ENCODE measurements at places on chromosomes 3 and 15. TPM values are rescaled to one million over a fixed set of nuclear protein-coding genes. Genes with fewer than 3 reads are reported as not detected.

DNA sequence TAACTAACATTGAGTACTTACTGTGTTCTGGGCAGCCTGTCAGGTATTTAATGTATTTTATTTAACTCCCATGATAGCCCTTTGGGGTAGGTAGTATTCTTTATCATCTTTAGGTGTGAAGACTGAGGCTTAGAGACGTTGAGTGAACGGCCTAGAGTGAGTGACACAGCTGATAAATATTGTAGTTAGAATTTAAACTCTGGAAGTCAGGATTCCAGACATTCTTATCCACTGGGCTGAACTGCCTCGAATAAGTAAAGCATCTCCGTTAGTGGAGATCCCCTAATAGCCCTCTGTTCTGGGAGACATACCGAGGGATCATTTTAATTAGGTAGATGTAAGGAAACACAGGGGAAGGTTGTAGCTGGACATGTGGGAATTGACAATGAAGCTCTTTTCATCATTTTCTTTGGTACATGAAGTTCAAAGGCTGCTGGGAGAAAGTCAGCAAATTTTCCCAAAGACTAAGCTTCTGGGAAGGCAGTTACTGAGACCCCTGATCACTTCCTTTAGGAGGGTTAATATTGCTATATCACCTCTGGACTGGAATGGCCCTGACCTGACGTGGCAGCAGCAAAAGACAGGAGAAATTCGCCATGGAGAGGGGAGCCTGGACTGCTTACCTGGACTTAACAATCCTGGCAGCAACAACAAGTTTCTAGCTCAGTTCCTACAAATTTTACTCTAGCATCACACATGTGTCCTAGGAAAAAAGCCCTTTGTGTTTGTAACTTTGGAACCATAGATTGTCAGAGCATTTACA lies 11.7 kb upstream of the PDCD6IP start:
- H3K27ac ChIP-seq, result no peak overlapping the region
- DNase-seq, result no peak
- peak overlapping the region; percentile 80 for H3K4me3 ChIP-seq
- no peaks in the 10 kb centered on the region for H3K27me3 ChIP-seq
- no peaks in the 10 kb centered on the region for H3K36me3 ChIP-seq

GOLGA8T gene
- not detected for total RNA-seq

GRCh38 chr3:187839422-187839821 lies 94.2 kb upstream of the BCL6 start:
- no peaks in the 10 kb centered on the region for H3K4me1 ChIP-seq
- peaks cover 11% of the 10 kb centered on the region for H3K36me3 ChIP-seq
- no peak for DNase-seq
- H3K27me3 ChIP-seq, result peaks cover 1% of the 10 kb centered on the region

DNA sequence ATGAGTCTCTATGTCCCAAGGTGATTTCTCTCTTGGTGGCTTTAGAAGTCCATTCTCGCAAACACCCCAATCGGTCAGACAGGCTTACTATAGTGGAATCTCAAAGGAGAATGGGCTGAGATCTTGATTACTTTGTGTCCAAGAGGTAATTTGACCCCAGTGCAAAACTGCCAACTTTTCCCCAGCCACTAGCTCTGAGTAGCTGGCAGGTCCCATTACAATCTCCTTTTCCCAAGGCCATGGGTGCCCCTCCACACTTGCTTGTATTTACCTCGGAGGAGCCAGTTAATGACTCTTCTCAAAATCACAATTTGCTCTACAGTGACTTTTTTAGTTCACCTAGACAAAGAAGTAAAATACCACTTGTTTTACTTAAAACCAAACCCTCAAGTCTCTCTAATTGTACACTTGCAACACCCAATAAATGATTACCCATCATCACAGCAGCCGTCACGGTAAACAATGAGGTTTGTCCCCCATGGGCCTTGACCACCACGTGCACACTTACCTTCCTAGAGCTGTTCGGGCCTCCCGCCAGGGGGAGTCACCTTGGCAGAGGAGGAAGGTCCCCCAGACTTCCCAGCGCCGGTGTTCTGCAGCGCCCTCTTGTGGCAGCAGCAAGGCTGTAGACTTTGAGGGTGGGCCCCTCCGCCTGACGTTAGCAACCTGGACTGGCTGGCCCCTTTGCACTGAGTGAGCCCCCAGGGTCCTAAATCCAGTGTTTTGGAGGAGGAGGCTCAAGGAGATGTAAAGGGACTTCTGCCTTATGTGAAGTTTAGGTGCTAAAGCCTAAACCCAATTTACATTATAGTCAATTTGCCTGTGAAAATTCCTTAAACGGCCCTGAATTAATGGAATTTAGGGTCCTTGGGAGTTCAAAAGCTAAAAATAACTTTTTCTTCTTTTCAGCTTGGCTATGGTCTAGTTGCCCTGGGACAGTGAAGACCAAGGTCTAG lies 18.7 kb upstream of the HDAC11 start:
- H3K27ac ChIP-seq, result no peak overlapping the region
- H3K27me3 ChIP-seq, result peaks cover 3% of the 10 kb centered on the region
- DNase-seq, result peak; percentile 88
- no peaks in the 10 kb centered on the region for H3K36me3 ChIP-seq
- no peak overlapping the region for H3K4me3 ChIP-seq

DNA sequence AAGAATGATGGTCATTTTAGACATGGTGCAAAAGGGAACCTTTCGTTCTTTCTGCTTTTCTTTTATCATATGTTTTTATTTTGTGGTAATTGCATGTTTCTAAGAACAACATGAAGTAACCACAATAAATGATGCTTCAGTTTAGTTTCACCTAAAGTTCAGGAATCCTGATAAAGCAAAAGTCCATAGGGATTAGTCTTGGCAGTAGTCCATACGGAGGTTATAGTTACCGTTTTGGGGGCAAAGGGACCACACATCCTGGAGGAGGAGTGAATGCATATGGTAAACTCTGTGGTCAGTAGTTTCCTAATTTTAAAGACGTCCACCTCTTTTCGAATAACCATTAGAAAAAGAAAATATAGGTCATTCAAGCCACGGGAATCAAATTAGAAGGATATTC lies 141.5 kb downstream of the MCTP2 start:
- no peak overlapping the region for H3K4me3 ChIP-seq
- no peak for DNase-seq
- no peaks in the 10 kb centered on the region for H3K36me3 ChIP-seq
- H3K27me3 ChIP-seq, result no peaks in the 10 kb centered on the region

TMEM158 gene
- total RNA-seq, result 7.8 TPM

DNA sequence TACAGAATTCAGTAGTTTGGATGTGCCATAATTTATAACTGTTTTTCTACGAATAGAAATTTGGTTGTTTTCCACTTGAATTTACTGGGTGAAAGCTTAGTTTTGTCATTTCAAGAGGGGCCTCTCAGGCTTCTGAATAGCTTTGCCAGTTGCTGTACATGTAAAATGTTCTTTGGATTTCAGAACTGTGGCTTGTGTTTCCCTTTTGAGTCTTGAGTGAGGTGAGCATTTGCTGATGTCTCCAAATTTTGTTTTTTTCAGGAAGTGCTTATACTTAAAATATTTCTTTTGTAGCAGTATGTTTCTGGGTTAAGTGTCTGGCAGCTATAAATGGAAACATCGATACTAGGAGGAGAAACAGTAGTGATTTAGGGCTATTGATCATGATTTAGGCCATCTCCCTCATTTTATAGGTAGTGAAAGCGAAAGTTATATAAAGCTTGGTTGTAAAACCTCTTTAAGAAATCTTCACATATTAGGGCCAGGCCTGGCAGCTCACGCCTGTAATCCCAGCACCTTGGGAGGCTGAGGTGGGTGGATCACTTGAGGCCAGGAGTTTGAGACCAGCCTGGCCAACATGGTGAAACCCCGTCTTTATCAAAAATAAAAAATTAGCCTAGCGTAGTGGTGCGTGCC lies 9.2 kb upstream of the TRAK1 start:
- no peak overlapping the region for H3K27ac ChIP-seq
- DNase-seq, result no peak
- H3K4me1 ChIP-seq, result peaks cover 59% of the 10 kb centered on the region
- peaks cover 9% of the 10 kb centered on the region for H3K36me3 ChIP-seq

- no peak overlapping the region for H3K27ac ChIP-seq
- no peak for DNase-seq
- peaks cover 5% of the 10 kb centered on the region for H3K4me1 ChIP-seq
- no peaks in the 10 kb centered on the region for H3K27me3 ChIP-seq
- peak overlapping the region; percentile 21 for H3K4me3 ChIP-seq
Observed at GRCh38 chr15:69457304-69458280, 5.0 kb downstream of the RPLP1 start.

DNA sequence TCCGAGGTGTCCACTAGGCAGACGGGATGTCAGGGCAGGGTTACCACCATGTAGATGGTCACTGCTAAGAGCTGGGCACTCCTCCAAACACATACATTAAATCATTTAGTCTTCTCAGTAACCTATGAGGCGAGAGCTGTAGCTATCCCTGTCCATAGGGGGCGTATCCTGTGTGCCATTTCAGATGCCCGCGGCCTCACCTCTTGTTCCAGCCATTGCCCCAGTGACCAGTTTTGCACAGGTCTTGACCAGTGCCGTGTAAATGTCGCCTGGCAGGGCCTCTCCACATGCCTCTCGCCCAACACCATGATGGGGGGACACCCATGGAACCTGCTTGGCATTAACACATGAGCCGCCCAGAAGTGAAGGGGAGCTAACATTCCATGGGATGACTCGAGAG lies 20.8 kb upstream of the SRP14 start:
- no peak for DNase-seq
- H3K4me3 ChIP-seq, result no peak overlapping the region
- no peaks in the 10 kb centered on the region for H3K27me3 ChIP-seq
- no peaks in the 10 kb centered on the region for H3K36me3 ChIP-seq

- H3K27me3 ChIP-seq, result no peaks in the 10 kb centered on the region
- H3K4me1 ChIP-seq, result peaks cover 24% of the 10 kb centered on the region
- peaks cover 5% of the 10 kb centered on the region for H3K36me3 ChIP-seq
Observed at GRCh38 chr3:120416868-120417267, 33.9 kb downstream of the FSTL1 start.

MNS1 gene
- not detected for total RNA-seq

GRCh38 chr3:43523454-43524053 lies 98.3 kb downstream of the ANO10 start:
- no peak for DNase-seq
- H3K27me3 ChIP-seq, result no peaks in the 10 kb centered on the region
- no peak overlapping the region for H3K27ac ChIP-seq
- H3K4me3 ChIP-seq, result no peak overlapping the region
- no peaks in the 10 kb centered on the region for H3K4me1 ChIP-seq

DNA sequence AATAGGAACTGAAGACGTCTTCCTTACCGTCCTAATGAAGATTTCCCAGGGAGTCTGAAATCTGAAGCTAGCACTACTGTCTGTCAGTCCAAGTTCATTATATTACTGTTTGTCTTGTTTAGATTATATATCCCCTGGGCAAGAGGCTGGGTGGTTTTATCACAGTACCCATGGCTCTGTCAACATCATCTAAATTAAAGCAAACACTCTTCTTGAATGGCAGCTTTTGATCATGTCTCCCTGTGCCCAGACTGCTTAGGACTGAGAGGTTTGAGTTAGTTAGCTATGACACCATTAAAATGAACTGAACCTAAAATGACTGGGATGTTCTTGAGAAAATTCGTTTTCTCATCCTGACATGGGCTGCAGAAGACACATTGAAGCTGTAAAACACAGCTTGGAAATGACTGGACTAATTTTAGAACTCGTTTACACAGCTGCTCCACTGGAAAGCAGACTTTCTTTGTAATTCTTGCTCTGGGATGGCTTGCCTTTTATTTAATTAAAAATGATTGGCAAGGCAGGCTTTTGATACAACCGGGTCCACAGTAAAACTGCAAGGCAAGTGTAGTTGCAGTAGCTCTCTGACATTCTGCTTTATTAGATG lies 243.5 kb downstream of the MFSD1 start:
- no peaks in the 10 kb centered on the region for H3K36me3 ChIP-seq
- H3K4me1 ChIP-seq, result no peaks in the 10 kb centered on the region
- DNase-seq, result no peak

GRCh38 chr3:158456114-158456513 lies 114.9 kb upstream of the MLF1 start:
- DNase-seq, result no peak
- H3K4me1 ChIP-seq, result peaks cover 5% of the 10 kb centered on the region
- no peak overlapping the region for H3K4me3 ChIP-seq
- no peak overlapping the region for H3K27ac ChIP-seq
- H3K27me3 ChIP-seq, result no peaks in the 10 kb centered on the region
- no peaks in the 10 kb centered on the region for H3K36me3 ChIP-seq

BHLHE40 gene
- 0.22 TPM for total RNA-seq

GRCh38 chr3:161940621-161940965 lies 444.0 kb downstream of the OTOL1 start:
- DNase-seq, result no peak
- no peak overlapping the region for H3K4me3 ChIP-seq
- no peaks in the 10 kb centered on the region for H3K36me3 ChIP-seq

GRCh38 chr3:79306934-79307570 lies 460.7 kb downstream of the ROBO1 start:
- DNase-seq, result no peak
- H3K27ac ChIP-seq, result no peak overlapping the region
- no peaks in the 10 kb centered on the region for H3K36me3 ChIP-seq
- peaks cover 4% of the 10 kb centered on the region for H3K27me3 ChIP-seq

C2CD4B gene
- not detected for total RNA-seq

GRCh38 chr15:60223176-60223575 lies 174.6 kb downstream of the ANXA2 start:
- H3K4me3 ChIP-seq, result no peak overlapping the region
- H3K27ac ChIP-seq, result no peak overlapping the region
- H3K36me3 ChIP-seq, result no peaks in the 10 kb centered on the region
- H3K4me1 ChIP-seq, result no peaks in the 10 kb centered on the region
- DNase-seq, result no peak

DNA sequence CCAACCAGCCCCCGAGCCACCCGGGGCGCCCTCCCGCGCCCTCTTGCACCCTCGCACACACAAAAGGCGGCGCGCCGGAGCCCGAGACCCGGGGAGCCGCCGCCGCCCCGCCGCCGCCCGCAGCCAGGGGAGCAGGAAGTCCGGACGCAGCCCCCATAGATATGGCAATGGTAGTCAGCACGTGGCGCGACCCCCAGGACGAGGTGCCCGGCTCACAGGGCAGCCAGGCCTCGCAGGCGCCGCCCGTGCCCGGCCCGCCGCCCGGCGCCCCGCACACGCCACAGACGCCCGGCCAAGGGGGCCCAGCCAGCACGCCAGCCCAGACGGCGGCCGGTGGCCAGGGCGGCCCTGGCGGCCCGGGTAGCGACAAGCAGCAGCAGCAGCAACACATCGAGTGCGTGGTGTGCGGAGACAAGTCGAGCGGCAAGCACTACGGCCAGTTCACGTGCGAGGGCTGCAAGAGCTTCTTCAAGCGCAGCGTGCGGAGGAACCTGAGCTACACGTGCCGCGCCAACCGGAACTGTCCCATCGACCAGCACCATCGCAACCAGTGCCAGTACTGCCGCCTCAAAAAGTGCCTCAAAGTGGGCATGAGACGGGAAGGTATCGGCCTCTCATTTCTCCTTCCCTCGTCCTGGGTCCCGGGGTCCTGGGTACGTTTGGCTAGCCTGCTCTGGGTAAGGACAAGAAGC lies 1.6 kb downstream of the NR2F2 start:
- peaks cover 40% of the 10 kb centered on the region for H3K27me3 ChIP-seq
- no peaks in the 10 kb centered on the region for H3K36me3 ChIP-seq
- H3K27ac ChIP-seq, result no peak overlapping the region
- H3K4me3 ChIP-seq, result peak overlapping the region; percentile 88

GRCh38 chr3:57816471-57817095 lies 60.5 kb downstream of the SLMAP start:
- H3K4me1 ChIP-seq, result no peaks in the 10 kb centered on the region
- no peak overlapping the region for H3K4me3 ChIP-seq
- H3K27me3 ChIP-seq, result no peaks in the 10 kb centered on the region
- H3K27ac ChIP-seq, result no peak overlapping the region
- no peaks in the 10 kb centered on the region for H3K36me3 ChIP-seq
- no peak for DNase-seq

- H3K36me3 ChIP-seq, result peaks cover 25% of the 10 kb centered on the region
- peaks cover 14% of the 10 kb centered on the region for H3K27me3 ChIP-seq
- H3K4me1 ChIP-seq, result peaks cover 26% of the 10 kb centered on the region
- no peak for DNase-seq
Observed at GRCh38 chr3:133880886-133881455, 14.7 kb downstream of the RAB6B start.

MAP1A gene
- 301 TPM for total RNA-seq

MRPS25 gene
- 141 TPM for total RNA-seq

Measured in glutamatergic neuron (in vitro differentiated cells).